Regular cardiac myocyte (primary cell): ENCODE measurements at places on chromosomes 12 and 14. TPM values are rescaled to one million over a fixed set of nuclear protein-coding genes. Genes with fewer than 3 reads are reported as not detected.

ZC2HC1C gene
- 0.85 and 0.96 TPM in 2 replicates for total RNA-seq

OAS3 gene
- 3.4 and 9.2 TPM in 2 replicates for total RNA-seq

LALBA gene
- total RNA-seq = not detected in 2 replicates

SERPINA4 gene
- not detected in 2 replicates for total RNA-seq

MVK gene
- total RNA-seq = 7.3 and 14.0 TPM in 2 replicates

TTC9 gene
- total RNA-seq = under 0.01 TPM in 2 replicates

PPP1R1A gene
- not detected in 2 replicates for total RNA-seq

LRRC43 gene
- 0.38 and 1.7 TPM in 2 replicates for total RNA-seq

KSR2 gene
- not detected in 2 replicates for total RNA-seq

AKAP3 gene
- total RNA-seq = 1.2 and 1.4 TPM in 2 replicates

KERA gene
- total RNA-seq = not detected in 2 replicates

KRT6C gene
- total RNA-seq = not detected in 2 replicates

GPR84 gene
- not detected in 2 replicates for total RNA-seq

GPHN gene
- 4.2 and 9.4 TPM in 2 replicates for total RNA-seq

VDR gene
- 3.8 and 6.2 TPM in 2 replicates for total RNA-seq

IRAK3 gene
- 3.5 and 18.3 TPM in 2 replicates for total RNA-seq

RIN3 gene
- 1.3 and 3.7 TPM in 2 replicates for total RNA-seq

DLK1 gene
- not detected in 2 replicates for total RNA-seq

ANO4 gene
- 0.38 and 2.3 TPM in 2 replicates for total RNA-seq

DTD2 gene
- total RNA-seq = 68.8 and 77.0 TPM in 2 replicates

TMBIM4 gene
- total RNA-seq = 78.9 and 92.8 TPM in 2 replicates

HAL gene
- total RNA-seq = under 0.01 TPM in 1 of 2 replicates, not detected in the other

SLC2A13 gene
- total RNA-seq = 26.6 and 51.6 TPM in 2 replicates

KLHL33 gene
- total RNA-seq = under 0.01 and 0.28 TPM in 2 replicates

CLEC4E gene
- not detected in 2 replicates for total RNA-seq

SMCO2 gene
- total RNA-seq = not detected in 2 replicates

EIF2B1 gene
- 74.4 and 84.7 TPM in 2 replicates for total RNA-seq

RERG gene
- total RNA-seq = 0.19 and 1.1 TPM in 2 replicates

KRT74 gene
- not detected in 2 replicates for total RNA-seq

KRT82 gene
- total RNA-seq = not detected in 2 replicates

GLS2 gene
- under 0.01 TPM in 1 of 2 replicates, not detected in the other for total RNA-seq
